ENCODE measurements at places on chromosomes 1 and 21.

DNA sequence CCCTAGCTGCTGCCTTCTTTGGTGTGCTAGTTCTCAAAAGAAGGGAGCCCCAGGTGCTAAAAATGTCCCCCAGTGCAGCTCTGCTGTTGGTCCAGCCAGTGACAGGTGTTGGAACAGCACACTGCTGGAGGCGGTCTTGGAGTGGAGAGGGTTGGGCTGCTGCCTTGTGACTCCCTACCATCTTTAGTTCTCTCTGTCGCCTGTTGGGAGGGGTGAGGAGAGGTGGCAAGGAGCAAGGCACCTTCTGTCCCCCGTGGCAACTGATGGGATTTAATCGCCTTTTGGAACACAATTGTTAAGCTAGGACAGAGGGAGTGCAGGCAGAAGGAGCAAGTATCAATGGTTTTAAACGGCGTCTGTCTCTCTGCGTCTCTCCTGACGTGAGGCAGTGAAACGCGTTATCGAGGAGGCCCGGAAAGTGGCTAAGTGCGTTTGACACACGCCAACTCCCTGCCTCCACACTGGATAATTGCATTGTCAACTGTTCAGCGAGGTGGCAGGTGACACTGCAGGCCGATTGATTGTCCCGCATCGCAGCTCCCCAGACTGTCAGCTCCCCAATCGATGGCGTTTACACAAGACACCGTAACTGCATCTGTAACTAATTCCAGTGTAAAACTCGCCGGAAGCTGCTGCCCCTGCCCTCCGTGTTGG lies 34.0 kb downstream of the TMEM53 start:
- DNase-seq = no peak

- DNase-seq = no peak
Measured at GRCh38 chr21:29920938-29921337, 18.9 kb downstream of the GRIK1 start.

- DNase-seq = no peak
Measured at GRCh38 chr21:44965251-44966022, 25.6 kb downstream of the SLX9 start.

DNA sequence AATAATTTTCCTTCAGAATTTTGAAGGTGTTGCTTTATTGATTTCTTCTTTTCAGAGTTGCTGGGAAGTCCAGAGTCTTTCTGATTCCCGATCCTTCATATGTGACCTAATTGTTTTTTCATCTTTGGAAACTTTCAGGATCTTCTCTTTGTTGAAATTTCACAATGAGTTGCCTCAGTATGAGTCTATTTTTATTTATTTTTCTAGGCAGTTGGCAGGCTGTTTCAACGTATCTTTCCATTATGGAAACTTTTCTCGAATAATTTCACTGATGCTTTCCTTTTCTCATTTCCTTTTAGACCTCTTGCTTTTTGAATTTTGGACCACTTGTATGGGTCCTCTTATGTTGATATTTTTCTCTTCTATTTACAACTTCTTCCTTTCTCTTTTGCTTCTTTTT lies 354.3 kb downstream of the TGFB2 start:
- DNase-seq = no peak

DNA sequence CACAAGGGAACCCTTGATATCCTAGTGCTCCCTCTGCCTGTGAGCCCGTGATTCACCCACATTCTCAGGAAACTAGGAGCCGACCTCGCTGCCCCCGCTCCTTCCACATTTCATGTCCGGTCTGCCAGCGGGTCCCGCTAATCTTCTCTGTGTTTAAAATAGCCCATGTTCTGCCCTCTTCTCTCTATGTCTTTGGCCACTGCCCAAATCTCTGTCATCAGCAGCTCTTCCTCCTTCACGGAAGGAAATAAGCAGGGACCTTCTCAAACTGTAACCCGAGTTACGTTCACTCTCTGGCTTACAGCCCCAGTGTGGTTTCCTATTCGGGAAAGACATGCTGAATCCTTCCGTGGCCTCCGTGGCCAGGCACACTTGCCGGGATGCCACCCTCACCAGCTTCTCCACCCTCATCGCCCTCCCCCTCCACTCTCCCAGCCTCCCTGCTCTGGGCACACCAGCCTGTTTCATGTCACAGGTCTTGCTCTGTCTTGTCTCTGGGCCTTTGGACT lies 21.1 kb upstream of the UBXN10 start:
- peak; percentile 34 for DNase-seq

- DNase-seq = no peak
Measured at GRCh38 chr1:64282351-64282750, 78.9 kb downstream of the UBE2U start.

DNA sequence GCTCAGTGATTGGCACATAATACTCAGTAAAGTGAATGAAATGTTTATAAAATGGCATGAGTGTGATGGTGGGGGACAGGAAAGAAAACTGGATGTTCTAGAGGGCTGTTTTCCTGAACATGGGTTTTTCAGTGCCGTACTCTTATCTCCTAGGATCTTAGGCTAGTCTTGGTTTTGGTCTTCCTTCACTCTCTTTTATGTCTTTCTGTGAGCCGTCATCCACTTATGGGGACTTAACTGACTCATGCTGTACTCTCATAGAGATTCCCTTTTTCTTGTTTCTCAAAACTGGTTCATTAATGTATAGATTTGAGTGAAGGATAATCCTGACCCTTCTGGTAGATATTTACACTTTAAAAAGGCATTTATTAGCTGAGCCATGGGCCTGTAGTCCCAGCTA lies 16.6 kb downstream of the AGO3 start:
- DNase-seq = no peak

GRCh38 chr1:58732087-58732775 lies 32.4 kb upstream of the MYSM1 start:
- DNase-seq = no peak
